A673 (cell line): ENCODE measurements at places on chromosomes 6 and 20. TPM values are rescaled to one million over a fixed set of nuclear protein-coding genes. Genes with fewer than 3 reads are reported as not detected.
A peak's percentile ranks its signal among the peaks of the same experiment; 100 is the strongest.

Gene TSPO2
- total RNA-seq: not detected in 2 replicates

GRCh38 chr6:90646940-90647339 is 60.1 kb upstream of the MAP3K7 start:
- H3K27me3 ChIP-seq: no peaks in the 10 kb centered on the region
- no peak overlapping the region for H3K4me3 ChIP-seq
- no peaks in the 10 kb centered on the region for H3K4me1 ChIP-seq
- H3K27ac ChIP-seq: no peak overlapping the region

GRCh38 chr6:39301606-39302005 is 12.6 kb downstream of the KCNK17 start:
- H3K4me1 ChIP-seq: no peaks in the 10 kb centered on the region
- no peak overlapping the region for H3K27ac ChIP-seq
- no peak overlapping the region for H3K4me3 ChIP-seq
- H3K36me3 ChIP-seq: no peaks in the 10 kb centered on the region

DNA sequence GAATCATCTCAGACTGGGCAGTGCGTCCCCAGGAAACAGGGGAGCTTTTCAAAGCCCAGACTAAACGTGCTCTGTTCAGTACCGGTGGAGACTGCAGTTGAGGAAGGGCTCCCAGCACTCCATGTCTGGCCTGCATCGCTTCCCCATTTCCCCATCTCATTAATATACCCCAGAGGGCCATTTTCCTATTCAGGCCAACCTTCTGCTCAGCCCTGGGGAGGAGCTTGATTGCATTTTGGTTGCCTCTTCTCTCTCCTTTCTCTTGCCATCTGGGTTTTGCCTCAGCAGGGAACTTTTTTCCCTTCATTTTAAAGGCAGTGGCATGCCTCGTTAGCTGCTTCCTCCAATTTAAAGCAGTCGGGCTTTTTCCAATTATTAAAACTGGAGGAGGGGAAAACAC is 394.3 kb upstream of the SOX4 start:
- H3K36me3 ChIP-seq: no peaks in the 10 kb centered on the region
- peak; percentile 91 for DNase-seq
- H3K4me3 ChIP-seq: no peak overlapping the region
- peak overlapping the region; percentile 37 for H3K27ac ChIP-seq
- H3K4me1 ChIP-seq: peaks cover 73% of the 10 kb centered on the region

DNA sequence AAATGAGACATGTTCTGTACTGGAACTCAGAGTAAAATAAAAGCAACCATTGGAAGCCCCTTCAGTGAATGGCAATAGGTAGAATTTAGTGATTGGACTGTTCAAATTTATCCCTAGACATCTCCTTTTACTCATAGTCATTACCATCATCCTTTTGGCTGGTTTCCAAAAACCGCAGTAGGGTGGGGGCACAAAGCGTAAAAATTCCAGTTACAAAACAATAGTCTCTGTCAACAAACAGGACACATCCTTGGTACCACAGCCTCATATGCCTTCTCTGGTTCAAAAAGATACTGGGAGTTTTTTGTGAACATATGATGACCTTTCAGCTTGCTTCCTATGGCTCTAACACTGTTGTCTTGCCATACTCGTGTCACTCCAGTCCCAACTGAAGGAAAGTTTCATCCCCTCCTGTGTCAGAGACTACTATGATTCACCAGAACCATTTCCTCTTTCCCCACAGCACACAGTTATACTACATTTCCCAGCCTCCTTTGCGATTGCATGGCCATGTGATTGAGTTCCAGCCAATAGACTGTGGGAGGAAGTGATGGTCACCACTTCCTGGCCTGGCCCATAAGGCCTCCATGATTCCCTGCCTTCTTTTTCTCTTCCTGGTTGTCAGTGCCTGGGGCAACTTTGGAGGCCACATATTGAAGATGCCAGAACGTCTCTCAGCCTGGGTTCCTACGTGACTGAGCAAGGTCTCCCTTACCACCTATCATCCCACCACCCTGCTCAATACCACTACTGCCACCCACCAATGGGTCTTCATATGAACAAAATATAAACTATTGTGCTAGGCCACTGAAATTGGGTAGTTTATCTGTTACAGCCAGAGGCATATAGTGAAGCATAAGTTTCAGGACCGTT is 162.4 kb downstream of the ID4 start:
- peak; percentile 46 for DNase-seq
- H3K4me1 ChIP-seq: no peaks in the 10 kb centered on the region
- H3K36me3 ChIP-seq: no peaks in the 10 kb centered on the region

DNA sequence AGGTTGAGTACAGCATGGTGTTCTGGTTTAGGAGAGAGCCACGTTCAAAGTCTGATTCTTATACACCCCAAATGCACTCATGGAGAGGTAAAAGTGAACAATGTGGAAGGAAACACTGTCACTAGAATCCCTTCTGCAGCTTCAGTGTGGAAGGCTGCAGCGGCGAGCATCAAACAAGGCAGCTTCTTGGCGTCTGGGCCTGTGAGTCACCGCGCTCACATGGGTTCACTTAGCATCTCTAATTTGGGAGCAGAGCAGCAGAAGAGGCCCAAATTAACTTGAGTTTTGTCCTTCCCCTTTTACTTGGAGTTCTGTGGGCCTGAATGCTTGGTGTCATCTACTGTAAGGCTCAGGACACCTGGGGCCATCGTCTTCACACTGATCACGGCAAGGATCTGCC is 10.9 kb upstream of the E2F1 start:
- no peaks in the 10 kb centered on the region for H3K4me1 ChIP-seq
- no peak overlapping the region for H3K4me3 ChIP-seq
- H3K27ac ChIP-seq: no peak overlapping the region
